ENCODE measurements at places on chromosomes 7 and 10. TPM values are rescaled to one million over a fixed set of nuclear protein-coding genes. Genes with fewer than 3 reads are reported as not detected.

The SPDYE2 gene
- total RNA-seq, result not detected

The HYAL4 gene
- not detected for total RNA-seq

The CCDC172 gene
- total RNA-seq, result not detected

The IL2RA gene
- not detected for total RNA-seq

The SEMA3C gene
- total RNA-seq, result 53.5 TPM

The SPDYE16 gene
- total RNA-seq, result not detected

The PDE6C gene
- total RNA-seq, result not detected

The MRPL32 gene
- 63.9 TPM for total RNA-seq

The LOXL4 gene
- 3.9 TPM for total RNA-seq

The RAPGEF5 gene
- total RNA-seq, result 102 TPM

The NPY4R2 gene
- 2.6 TPM for total RNA-seq

The CPXM2 gene
- 5.6 TPM for total RNA-seq

The ASB10 gene
- total RNA-seq, result not detected

DNA sequence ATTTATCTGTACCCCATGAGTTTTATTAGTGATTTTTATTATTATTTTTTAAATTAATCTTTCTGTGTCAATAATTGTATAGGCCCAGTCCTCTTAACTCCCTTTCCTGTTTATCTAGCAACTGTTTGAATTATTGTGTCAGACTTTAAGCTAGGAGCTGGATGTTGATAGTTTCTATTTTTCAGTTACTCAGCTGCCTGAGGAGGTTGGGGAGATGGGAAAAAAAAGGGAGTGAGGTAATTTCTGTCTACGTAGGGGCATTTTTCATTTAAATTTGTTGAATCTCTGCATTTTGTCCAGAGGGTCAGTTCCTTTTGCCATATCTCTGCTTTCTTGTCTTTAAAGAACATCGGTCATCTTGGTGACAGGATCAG is 5.0 kb upstream of the ZNF518A start:
- H3K4me1 ChIP-seq, result no peaks in the 10 kb centered on the region
- no peak for DNase-seq
- H3K4me3 ChIP-seq, result no peak overlapping the region
- H3K36me3 ChIP-seq, result no peaks in the 10 kb centered on the region
- peak overlapping the region; percentile 32 for H3K27ac ChIP-seq

DNA sequence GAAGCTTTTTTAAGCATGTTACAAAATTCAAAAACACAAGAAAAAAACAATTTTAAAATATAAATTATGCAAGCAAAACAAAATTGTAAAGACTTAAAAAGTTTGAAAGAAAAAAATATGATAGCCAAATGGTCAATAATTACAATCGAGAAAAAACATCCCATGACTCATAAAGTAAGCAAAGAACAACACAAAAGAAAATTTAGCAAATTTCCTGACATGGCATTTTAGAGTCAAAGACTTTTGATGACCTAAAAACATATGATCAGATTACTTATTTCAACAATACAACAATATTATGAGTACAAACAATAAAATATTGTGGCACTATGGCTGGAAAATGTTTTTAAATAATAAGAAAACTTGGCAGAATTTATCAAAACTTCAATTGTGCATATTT is 312.1 kb upstream of the MEOX2 start:
- no peak overlapping the region for H3K4me3 ChIP-seq
- H3K36me3 ChIP-seq, result no peaks in the 10 kb centered on the region
- no peak overlapping the region for H3K27ac ChIP-seq
- DNase-seq, result no peak

- DNase-seq, result no peak
- no peaks in the 10 kb centered on the region for H3K36me3 ChIP-seq
- H3K4me1 ChIP-seq, result no peaks in the 10 kb centered on the region
Measured at GRCh38 chr7:51158211-51158610, 158.4 kb downstream of the COBL start.

GRCh38 chr7:135959646-135960363 is 17.4 kb downstream of the MTPN start:
- H3K4me3 ChIP-seq, result no peak overlapping the region
- no peaks in the 10 kb centered on the region for H3K36me3 ChIP-seq
- no peaks in the 10 kb centered on the region for H3K27me3 ChIP-seq
- DNase-seq, result no peak

GRCh38 chr7:371119-371778 is 81.3 kb downstream of the FOXL3 start:
- no peaks in the 10 kb centered on the region for H3K4me1 ChIP-seq
- H3K36me3 ChIP-seq, result no peaks in the 10 kb centered on the region
- no peaks in the 10 kb centered on the region for H3K27me3 ChIP-seq
- no peak overlapping the region for H3K4me3 ChIP-seq
- no peak overlapping the region for H3K27ac ChIP-seq
- no peak for DNase-seq

GRCh38 chr10:67088036-67088435 is 162.2 kb downstream of the LRRTM3 start:
- H3K36me3 ChIP-seq, result no peaks in the 10 kb centered on the region
- no peak overlapping the region for H3K4me3 ChIP-seq
- no peaks in the 10 kb centered on the region for H3K4me1 ChIP-seq
- DNase-seq, result no peak
- H3K27ac ChIP-seq, result no peak overlapping the region

GRCh38 chr7:11436316-11436715 is 395.7 kb downstream of the THSD7A start:
- H3K27ac ChIP-seq, result no peak overlapping the region
- no peaks in the 10 kb centered on the region for H3K36me3 ChIP-seq
- DNase-seq, result no peak
- H3K4me3 ChIP-seq, result no peak overlapping the region
- no peaks in the 10 kb centered on the region for H3K27me3 ChIP-seq
- H3K4me1 ChIP-seq, result no peaks in the 10 kb centered on the region

- no peak overlapping the region for H3K4me3 ChIP-seq
- DNase-seq, result no peak
- H3K27ac ChIP-seq, result no peak overlapping the region
- peaks cover 13% of the 10 kb centered on the region for H3K27me3 ChIP-seq
- no peaks in the 10 kb centered on the region for H3K36me3 ChIP-seq
- peaks cover 17% of the 10 kb centered on the region for H3K4me1 ChIP-seq
Measured at GRCh38 chr10:70258216-70258615, 25.0 kb upstream of the PPA1 start.

GRCh38 chr10:78475437-78475836 is 441.8 kb downstream of the RPS24 start:
- H3K36me3 ChIP-seq, result no peaks in the 10 kb centered on the region
- H3K27ac ChIP-seq, result no peak overlapping the region
- H3K4me3 ChIP-seq, result no peak overlapping the region
- H3K27me3 ChIP-seq, result no peaks in the 10 kb centered on the region

- no peak for DNase-seq
- H3K36me3 ChIP-seq, result no peaks in the 10 kb centered on the region
- H3K4me3 ChIP-seq, result no peak overlapping the region
Measured at GRCh38 chr10:110978204-110978603, 58.8 kb downstream of the SHOC2 start.

DNA sequence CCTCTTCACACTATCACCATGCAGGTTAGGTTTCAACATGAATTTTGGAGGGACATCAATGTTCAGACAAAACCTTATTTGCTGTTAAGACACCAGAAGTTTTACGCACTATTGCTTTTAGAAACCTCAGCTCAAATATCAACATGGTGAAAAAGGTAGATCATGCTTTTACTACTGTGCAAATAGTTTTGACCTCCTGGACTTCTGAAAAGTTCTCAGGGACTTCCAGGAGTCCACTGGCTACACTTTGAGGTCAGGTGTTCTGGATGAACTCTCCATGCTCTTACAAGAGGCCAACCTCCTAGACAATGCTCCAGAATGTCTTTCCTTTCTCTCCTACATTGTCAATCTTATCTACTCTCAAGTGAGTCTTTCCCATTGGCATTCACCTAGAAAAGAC is 55.9 kb downstream of the SLC25A13 start:
- H3K4me1 ChIP-seq, result no peaks in the 10 kb centered on the region
- no peaks in the 10 kb centered on the region for H3K27me3 ChIP-seq
- peaks cover 7% of the 10 kb centered on the region for H3K36me3 ChIP-seq
- no peak for DNase-seq
- H3K27ac ChIP-seq, result no peak overlapping the region
- no peak overlapping the region for H3K4me3 ChIP-seq

DNA sequence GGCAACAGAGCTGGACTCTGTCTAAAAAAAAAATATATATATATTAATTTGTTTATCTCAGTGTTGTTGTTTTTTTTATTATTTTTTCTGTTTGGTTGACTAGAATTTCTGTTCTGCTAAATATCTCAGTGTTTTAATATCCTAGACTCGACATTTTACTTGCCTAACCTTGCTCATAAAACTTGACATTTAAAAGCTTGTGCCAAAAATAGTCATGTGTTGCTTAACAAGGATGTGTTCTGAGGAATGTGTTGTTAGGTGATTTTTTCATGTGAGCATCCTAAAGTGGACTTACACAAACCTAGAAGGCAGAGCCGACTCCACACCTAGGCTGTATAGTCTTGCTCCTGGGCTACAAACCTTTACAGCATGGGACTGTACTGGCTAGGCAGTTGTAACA is 23.1 kb downstream of the NRBF2 start:
- peaks cover 36% of the 10 kb centered on the region for H3K36me3 ChIP-seq
- no peaks in the 10 kb centered on the region for H3K27me3 ChIP-seq
- no peak overlapping the region for H3K4me3 ChIP-seq
- DNase-seq, result no peak
- no peaks in the 10 kb centered on the region for H3K4me1 ChIP-seq
- no peak overlapping the region for H3K27ac ChIP-seq

GRCh38 chr10:5666008-5666840 is at the start of gene ASB13:
Gene ASB13 (minus strand): TSS chr10:5666595. CDS start chr10:5666551, 44 bp downstream.
- H3K27me3 ChIP-seq, result no peaks in the 10 kb centered on the region
- H3K27ac ChIP-seq, result peak within 1 kb of the TSS; percentile 76
- H3K4me3 ChIP-seq, result peak within 1 kb of the TSS; percentile 95
- DNase-seq, result peak; percentile 94

GRCh38 chr7:115005953-115006352 is 84.1 kb downstream of the MDFIC start:
- no peak overlapping the region for H3K27ac ChIP-seq
- H3K27me3 ChIP-seq, result no peaks in the 10 kb centered on the region
- peaks cover 40% of the 10 kb centered on the region for H3K4me1 ChIP-seq

DNA sequence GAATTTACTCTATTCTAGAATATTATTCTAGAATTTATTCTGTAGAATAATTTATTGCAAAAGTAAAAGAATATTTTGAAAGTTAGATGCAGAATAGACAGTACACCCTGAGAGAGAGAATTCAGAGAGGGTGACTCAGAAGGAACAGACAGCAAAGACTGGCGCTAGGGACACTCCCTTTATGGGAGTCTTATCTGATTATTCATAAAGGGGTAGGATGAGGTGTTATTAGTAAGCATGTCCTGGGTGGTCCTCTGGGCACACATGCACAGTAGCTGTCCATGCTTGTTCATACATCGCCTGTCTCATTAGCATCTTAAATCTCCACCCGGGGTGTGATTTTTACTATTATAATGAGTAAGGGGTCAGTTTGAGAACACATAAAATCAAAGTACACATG is 100.1 kb downstream of the XPNPEP1 start:
- no peak for DNase-seq
- no peaks in the 10 kb centered on the region for H3K4me1 ChIP-seq
- no peak overlapping the region for H3K27ac ChIP-seq
- H3K36me3 ChIP-seq, result no peaks in the 10 kb centered on the region
- H3K27me3 ChIP-seq, result no peaks in the 10 kb centered on the region
